Stimulated activated naive CD4-positive, alpha-beta T cell treated with Interleukin-2 at 50 U/mL for 16 hours (primary cell): ENCODE measurements at places on chromosomes 6 and 20.

GRCh38 chr6:108959972-108960582 lies 111.9 kb downstream of the ARMC2 start:
- no peak for DNase-seq

- DNase-seq: no peak
Measured at GRCh38 chr20:25282796-25283195, 34.9 kb downstream of the PYGB start.

DNA sequence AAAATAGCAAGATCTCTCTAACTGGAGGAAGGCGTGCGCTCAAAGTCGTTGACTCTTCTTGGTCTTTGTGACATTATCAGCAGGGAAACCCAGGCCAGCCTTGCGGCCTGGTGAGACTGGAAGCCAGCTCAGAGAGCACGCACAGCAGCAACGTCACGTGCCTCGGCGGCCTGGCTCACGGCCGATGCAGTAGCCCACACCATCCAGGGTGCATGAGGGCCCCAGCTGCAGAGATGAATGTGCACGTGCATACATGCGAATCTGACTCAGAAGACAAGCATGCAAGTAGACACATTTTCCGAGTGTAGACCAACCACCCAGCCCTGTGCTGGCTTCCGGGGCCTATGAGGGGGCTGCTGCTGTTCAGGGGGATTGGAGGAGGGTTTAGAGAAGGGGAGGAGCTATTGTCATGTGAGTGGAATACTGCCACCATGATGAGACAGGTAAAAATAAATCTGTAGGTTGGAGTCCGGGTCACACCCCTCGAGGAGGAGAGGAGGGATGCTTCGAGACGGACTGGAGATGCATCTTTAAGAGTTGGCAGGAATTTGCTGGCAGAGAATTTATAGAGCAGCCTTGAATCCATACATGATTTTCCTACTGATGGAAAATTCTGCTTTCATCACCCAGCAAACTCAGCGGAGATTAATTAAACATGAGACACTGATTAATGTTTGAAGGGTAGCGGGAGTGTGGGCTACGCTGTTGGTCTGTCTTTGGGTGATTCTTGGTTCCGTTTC lies 388.2 kb downstream of the CDH4 start:
- DNase-seq: no peak

GRCh38 chr6:88072462-88072861 lies 24.8 kb downstream of the SPACA1 start:
- DNase-seq: no peak

GRCh38 chr6:22067671-22068070 lies 229.2 kb downstream of the PRL start:
- DNase-seq: no peak

DNA sequence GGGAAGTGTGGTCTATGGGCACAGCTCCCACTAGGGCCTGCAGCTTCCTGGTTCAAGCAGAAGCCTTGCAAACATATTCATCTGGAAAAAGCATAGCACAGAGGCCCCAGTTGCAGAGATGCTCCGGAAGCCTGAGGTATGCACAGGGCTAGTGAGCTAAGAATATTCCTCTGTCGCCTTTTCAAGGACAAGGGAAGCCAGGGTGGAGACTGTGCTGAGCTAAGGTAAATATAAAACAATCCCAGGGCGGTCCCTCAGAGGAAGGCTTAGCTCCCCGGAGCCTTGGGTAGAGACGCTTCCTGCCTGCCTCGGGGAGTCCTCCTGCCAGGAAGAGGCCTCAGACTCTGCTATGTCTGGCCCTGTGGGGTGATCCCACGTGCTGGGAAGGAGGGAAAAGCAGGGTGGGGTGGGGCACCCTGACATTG lies 134.8 kb upstream of the FOXA2 start:
- DNase-seq: no peak

DNA sequence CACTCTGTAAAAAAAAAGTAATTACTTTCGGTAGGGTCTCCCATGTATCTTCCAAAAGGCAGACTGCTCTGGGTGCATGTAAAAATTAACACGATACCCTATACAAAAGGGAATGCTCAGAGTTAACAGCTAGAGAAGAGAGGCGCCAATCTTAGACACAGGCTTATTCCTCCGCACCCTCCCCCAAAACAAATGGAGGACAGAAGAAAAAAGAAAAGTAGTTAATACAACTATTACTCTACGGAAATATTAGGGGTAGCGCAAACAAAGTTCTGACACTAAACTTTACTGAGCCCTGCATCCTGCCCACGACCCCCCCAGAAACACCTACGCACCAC lies 331 bp upstream of the UFL1 start:
- DNase-seq: no peak

- DNase-seq: no peak
Measured at GRCh38 chr6:158161566-158162254, 6.4 kb downstream of the SERAC1 start.

GRCh38 chr6:129264480-129265045 lies 381.6 kb downstream of the LAMA2 start:
- no peak for DNase-seq

GRCh38 chr6:41522780-41523548 lies 23.2 kb upstream of the FOXP4 start:
- DNase-seq: no peak

- DNase-seq: no peak
Measured at GRCh38 chr20:51397137-51397536, 145.4 kb downstream of the NFATC2 start.

DNA sequence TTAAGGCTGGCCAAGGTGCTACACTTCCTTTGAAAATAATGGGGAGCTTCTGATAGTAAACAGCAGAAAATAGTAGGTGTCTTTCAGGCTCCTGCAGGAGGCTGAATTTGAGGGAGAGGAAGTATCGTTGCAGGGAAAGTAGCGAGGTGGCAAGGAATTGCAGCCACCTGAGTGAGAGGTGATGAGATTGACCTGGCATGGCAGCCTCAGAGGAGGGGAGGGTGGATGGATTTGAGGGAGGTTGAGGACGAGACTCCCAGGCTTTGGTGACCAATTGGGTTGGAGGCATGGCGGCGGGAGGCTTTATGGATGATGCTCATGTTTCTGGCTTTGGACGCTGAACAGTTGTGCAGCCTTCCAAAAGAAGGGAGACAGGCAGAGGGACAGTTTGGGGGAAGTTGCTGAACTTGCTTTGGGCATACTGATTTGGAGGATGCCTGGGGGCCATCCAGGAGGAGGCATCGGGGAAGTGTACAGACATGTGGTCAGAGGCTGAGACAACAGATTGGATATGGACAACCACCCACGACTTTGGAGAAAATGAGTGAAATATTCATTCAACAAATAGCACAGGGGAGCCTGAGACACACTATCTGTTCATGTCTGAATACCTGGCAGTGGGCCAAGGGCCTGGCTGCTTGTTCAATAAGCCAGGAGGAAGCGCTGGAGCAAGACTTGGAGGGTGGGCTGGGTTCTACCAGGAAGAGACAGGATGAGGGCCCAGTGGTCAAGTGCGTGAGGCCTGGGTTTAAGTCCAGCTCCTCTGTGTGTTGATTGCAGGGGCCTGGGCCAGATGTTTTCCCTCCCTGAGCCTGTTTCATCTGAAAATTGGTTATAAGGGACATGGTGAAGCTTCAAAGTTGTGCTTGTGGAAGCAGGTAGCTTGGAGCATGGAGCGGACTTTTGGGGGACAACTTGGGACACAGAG lies 113.2 kb downstream of the CEBPB start:
- DNase-seq: no peak

GRCh38 chr20:47799116-47799715 lies 13.9 kb upstream of the SULF2 start:
- DNase-seq: no peak

DNA sequence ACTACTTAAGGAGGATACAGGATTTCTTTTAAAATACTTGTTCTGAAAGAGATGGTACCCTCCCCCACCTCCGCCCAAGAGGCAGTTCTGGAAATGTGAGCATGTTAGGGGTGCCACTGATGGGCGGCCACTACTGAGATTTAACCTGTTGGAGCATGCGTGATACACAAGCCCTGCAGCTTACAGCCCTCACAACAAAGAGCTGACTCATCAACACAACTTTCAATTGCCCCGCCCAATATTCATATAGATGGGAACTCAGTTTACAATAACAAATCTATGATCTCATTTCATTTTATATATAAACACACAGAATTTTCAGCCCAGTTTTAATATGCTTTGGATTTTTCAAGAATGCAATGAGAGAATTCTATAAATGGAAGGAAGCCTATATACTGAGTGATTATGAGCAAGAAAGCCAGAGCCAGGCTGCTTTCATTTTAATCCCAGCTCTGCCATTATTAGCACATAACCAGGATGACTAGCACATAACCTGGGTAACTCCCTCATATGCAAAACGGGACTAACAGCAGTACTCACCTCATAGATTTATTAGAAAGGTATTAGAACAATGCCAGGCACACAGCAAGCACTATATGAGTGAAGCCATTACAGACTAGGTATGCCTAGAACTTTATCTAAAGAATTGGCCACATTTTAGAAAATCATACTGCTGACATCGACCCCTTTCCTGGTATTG lies 45.6 kb upstream of the IPCEF1 start:
- DNase-seq: no peak

DNA sequence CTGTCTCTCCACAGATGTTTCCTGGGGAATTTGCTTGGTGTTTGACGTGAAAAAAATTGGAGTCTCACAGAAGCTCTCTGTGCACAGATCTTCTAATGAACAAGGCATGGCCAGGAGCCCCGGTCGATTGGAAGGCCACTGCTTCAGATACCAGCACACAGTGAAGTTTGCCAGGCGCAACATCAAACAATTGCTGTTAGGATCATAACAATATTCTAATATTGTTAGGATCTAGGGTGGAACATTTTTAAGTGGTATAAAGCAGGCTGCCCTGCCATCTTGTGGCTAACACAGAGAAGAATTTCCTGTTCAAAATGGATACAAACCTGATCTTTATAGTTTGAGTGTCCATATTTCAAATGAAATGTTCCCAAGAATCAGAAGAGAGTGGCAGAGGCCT lies 64.1 kb downstream of the C6orf118 start:
- DNase-seq: no peak

- no peak for DNase-seq
Measured at GRCh38 chr6:28351087-28351486, 1.3 kb downstream of the ZKSCAN3 start.

- no peak for DNase-seq
Measured at GRCh38 chr6:11563793-11564192, 26.2 kb downstream of the TMEM170B start.

DNA sequence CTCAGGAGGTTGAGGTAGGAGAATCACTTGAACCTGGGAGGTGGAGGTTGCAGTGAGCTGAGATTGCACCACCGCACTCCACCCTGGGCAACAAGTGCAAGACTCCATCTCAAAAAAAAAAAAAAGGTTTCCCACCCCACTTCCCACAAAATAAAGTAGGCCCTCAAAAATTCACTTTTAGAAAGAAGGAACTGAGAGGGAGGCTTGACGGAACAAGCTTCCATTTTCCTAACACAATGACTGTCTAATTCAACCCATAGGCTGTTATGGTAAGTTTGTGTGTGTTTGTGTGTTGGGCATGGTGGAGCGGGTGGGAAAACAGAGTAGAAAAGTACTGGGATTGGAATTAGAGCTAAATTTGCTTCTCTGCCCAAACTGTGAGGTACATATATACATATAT lies 98.4 kb upstream of the MAN1A1 start:
- DNase-seq: no peak
